Stimulated activated CD4-positive, alpha-beta T cell treated with anti-CD3 and anti-CD28 coated beads, Interleukin-1b, Interleukin-23, amount 100 ng/mL, for 4 hours (primary cell): ENCODE measurements at places on chromosomes 5 and 9.

DNA sequence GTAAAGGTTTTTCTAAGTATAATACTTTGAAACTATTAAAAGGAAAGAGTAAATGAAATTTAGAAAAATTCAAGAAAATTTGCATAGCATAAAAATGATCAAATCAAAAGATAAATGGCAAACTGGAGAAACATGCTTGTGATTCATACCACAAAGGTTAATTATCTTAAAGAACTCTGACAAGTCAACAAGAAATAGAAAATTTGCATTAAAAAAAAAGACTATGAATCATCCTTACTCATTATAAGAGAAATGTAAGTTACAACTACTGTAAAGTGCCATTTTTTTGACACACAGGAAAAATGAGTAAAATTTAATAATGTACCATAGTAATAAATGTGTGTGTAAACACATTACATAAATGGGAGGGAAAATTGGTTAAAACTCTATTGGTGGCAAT lies 624.4 kb upstream of the C9orf72 start:
- no peak for DNase-seq

DNA sequence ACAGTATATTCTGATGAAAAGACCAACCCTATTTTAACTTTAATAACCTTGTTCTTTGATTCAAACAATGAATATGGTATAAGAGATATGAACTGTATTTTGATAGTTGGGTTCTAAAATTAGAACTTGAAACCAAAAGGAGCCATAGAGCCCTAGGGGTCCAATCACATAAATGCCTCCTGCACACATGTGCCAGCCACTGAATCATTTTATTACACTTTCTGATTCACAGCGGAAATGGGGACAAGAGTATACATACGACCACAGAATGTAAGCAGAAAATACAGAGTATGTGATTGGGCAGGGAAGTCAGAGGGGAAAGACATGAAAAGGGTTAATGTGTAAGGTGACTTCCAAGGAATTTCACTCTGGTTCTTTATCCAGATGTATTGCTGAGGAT lies 1000.2 kb downstream of the NR2F1-AS1 start:
- no peak for DNase-seq

- no peak for DNase-seq
Observed at GRCh38 chr9:5499889-5500398, 10.4 kb upstream of the PDCD1LG2 start.

DNA sequence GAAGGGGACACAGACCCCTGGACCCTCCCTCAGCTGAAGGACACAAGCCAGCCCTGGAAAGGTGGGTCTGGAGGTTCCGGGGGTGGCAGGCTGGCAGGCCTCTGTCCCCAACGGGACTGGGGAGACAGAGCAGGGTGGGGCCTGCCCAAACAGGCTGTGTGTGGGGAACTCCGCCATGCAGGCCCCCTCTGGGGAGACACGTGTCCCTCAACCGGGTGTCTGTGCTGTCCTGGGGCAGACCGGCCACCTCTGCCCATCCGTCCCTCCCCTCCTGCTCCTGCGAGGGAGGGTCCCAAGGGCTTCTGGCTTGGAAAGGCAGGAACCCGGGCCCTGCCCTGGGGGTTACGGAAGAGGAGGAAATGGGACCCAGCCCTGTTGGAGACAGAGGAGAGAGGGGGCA lies 1.4 kb downstream of the SLC34A3 start:
- DNase-seq: no peak

DNA sequence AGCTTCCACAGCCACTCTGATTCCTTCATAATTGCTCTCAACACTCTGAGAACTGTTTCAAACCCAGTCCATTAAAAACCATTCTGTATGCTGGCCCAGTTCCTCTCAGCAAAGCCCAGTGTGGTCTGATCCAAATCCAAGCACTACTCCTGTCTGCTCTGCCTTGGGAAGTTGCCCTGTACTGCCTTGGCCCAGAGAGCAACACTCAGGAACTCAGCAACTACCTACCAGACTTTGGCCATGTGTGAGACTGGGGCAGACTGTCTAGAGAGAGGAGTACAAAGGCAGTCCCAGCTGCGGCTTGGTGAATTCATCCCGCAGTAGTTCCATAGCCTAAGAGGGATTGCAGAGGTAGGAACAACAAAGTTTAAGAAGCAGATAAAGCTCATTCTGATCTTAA lies 214.4 kb downstream of the MCTP1 start:
- DNase-seq: no peak

DNA sequence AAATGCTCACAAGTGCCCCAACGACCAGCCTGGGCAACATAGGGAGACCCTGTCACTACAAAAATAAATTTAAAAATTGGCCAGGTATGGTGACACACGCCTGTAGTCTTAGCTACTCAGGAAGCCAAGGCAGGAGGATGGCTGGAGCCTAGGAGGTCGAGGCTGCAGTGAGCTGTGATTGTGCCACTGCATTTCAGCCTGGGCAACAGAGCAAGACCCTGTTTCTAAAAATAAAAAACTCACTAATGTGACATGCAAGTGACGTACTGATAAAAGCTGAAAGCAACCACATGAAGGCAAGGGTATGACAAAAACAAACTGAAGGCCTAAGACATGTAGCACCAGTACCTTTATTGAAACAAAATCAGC lies 81.1 kb downstream of the TLE1 start:
- DNase-seq: no peak

- no peak for DNase-seq
Observed at GRCh38 chr5:102154291-102154690, 141.8 kb downstream of the SLCO4C1 start.

DNA sequence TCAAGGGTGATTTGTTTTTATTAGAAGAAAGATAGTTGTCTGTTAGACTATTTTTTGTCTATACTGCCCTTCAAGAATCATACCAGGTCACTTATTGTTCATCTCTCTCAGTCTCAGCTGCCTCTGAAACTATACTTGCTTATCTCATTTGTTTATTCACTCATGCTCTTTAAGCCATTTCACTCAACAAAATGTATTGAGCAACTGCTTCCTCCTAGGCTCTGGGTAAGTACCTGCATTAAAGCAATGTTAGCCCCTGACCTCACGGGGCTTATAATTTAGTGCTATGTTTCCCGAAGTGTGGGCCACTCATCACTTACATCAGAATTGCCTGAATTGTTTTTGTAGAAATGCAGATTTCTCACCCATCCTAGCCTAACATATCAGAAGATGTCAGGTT lies 100.9 kb downstream of the DPYSL3 start:
- no peak for DNase-seq

- no peak for DNase-seq
Observed at GRCh38 chr5:165834891-165835290, 2329.5 kb downstream of the MAT2B start.

DNA sequence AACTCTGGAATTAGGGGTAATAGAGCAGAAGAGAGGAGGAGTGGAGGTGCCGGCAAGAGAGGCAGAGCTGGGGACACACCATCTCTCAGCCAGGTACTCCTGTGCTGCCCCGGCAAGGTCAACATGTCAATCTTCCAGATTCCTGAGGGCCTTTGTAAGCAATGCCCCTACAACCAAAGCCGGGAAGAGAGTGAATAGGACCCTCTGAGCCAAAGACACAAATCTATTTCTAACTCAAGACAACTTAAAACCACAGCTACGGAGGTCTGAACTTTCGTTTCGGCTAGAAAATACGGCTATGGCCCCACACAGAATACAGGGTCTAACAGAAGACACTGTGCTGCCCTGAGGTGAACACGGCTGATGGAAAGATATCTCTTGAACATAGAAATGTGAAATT lies 66.6 kb downstream of the SERINC5 start:
- DNase-seq: no peak

DNA sequence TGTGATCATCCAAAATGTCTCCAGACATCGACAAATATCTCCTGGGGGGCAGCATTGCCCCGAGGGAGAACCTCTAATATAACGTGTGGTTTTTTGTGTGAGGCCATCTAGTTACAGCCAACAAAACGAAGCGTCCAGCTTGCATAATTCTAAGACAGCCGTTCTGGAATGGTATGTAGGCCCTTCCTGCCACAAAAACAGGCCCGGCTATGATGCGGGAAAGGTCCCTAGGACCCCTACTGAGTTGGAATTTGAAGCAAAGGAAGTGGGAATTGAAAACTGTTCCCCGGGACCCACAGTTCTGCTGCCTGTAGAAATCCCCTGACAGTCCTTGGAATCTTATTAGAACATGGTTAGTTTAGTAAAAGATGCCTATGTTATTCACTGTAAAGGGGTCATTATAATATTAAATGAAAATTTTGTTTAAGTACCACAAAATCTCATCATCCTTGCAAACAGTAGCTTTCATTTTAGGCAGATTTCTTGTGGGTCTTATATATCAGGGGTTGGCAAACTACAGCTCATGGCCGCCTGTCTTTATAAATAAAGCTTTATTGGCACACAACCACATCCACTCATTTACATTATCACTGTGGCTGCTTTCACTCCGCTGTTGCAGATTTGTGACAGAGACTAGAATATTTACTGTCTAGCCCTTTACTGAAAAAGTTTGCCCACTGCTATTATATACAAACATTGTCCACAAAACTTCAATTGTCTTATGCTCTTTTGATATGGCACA lies 70.7 kb downstream of the MSX2 start:
- DNase-seq: no peak

DNA sequence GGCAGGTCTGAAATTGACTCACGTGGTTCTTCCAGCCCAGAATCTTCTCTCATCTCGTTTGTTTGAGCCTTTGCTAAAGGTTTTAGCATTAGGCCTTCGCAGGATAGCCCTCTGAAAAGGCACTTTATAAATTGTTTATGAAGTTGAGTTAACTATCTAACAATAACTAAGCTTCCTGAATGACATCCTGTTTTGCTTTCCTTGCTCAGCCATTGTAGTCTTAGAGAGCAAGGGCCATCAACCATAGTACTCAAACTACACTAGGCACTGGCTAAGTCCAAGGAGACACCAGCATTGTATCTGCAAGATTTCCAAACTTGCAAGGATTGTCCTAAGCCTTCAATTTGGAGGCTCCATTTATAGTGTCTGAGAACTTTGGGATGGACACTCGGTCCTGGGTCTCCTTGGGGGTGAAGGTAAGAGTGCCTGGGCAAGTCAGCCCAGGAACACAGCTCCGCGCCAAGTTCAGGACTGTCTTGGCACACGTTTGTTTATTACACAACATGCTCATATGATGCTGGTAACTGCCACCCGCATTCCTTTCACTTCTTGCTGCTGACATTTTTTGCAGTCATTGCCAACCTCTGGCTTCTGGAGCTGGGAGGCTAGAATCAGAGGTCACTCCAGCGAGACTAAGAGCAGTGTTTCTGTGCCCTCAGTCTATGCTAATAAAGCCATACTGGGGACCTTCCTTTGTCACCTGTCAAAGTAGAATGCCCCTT lies 151.1 kb downstream of the ESM1 start:
- no peak for DNase-seq

DNA sequence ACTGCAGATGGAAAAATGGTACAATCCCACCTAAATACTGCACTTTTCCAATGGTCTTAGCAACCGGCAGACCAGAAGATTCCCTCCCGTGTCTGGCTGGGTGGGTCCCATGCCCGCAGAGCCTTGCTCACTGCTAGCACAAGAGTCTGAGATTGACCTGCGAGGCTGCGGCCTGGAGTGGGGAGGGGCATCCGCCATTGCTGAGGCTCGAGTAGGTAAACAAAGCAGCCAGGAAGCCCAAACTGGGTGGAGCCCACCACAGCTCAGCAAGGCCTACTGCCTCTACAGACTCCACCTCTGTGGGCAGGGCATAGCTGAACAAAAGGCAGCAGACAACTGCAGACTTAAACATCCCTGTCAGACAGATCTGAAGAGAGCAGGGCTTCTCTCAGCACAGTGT lies 221.6 kb upstream of the CTNND2 start:
- DNase-seq: no peak

DNA sequence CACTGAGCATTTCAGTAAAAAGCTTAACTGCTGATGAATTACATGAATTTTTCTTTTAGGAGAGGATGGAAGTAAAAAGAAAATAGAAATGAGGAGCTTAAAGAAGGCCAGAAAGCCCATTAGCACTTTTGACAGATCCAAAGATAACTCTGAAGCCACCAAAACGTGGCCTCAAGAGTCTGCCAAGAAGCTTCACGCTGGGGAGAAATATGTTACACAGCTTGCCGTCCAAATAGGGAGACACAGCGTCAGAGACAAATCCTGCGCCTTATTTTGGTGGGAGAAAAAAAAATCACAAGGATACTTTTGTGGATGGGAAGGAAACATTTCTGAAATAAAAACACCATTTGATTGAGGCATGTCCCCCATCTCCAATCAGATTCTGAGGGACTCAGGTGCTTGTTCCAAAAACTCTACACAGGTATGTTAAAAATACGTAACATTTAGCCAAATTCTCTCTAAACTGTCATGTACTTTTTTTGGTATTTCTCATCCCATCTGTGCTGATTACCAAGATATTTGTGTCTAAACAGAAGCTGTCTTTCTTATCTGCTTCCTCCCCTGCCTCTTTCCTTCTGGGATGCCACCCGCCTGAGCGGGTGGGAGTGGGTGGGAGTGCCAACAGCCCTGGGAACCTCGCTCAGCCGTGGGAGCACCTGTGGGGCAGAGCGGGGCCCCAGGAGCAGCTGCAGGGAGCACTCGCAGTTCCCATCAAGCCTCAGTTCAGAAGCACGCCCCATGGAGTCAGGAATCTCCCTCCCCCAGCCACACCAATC lies 275.5 kb downstream of the DENND1A start:
- no peak for DNase-seq

GRCh38 chr5:74865256-74865803 lies 857 bp downstream of the FAM169A start:
- no peak for DNase-seq

GRCh38 chr5:60346393-60346792 lies 353.6 kb downstream of the DEPDC1B start:
- DNase-seq: no peak

GRCh38 chr9:132538071-132538470 lies 44.3 kb upstream of the BARHL1 start:
- DNase-seq: no peak

DNA sequence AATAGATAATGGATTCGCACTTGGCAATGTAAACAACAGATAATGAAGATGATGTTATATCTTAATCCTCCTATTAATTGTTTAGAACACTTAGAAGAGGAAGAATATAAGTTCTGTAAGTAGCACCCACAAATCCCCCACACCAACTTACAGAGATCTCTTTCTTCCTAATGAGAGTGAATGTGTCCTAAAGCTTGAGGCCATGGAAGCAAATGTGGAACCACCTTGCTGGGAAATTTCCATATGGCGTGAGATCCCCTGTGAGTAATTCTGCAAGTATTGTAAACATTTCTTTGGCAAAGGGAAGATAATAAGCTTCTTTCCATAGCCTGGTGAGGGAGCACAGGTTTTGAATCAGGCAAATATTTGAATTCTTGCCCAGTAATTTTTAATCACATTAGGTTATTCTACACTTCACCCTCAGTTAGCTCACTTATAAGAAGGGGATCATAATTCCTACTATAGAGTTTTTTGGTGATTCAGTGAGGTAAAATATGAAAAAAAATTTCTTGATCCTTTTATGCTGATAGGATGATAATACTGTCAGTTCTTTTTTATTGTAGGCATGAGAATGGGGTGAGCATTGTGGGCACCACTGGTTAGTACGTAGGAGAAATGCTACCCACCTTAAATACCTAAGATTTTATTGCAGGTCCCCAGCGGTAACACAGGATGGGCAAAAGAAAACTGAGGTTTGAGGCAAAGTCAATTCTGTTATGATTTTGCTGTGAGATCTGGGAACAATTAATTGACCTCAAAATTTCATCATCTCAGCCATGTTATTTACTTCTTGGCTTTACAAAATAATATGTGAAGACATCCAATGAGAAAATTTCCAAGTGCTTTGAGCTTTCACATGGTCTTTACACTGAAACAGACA lies 574.8 kb downstream of the PSAT1 start:
- DNase-seq: no peak
